GM12878 (cell line): ENCODE measurements at places on chromosomes 7 and 10.

- peaks cover 5% of the 10 kb centered on the region; the same call in 1 of the 2 replicates for H3K36me3 ChIP-seq
- H3K4me3 ChIP-seq = no peak overlapping the region
- DNase-seq = no peak
- no peaks in the 10 kb centered on the region for H3K27me3 ChIP-seq
These were observed 55.8 kb downstream of the FAM53B start for GRCh38 chr10:124688386-124688785.

- H3K36me3 ChIP-seq = no peaks in the 10 kb centered on the region
- DNase-seq = no peak
- H3K4me1 ChIP-seq = no peaks in the 10 kb centered on the region
- no peak overlapping the region for H3K4me3 ChIP-seq
- H3K27me3 ChIP-seq = no peaks in the 10 kb centered on the region
These were observed 137.6 kb downstream of the ADAM12 start for GRCh38 chr10:126250527-126251310.

DNA sequence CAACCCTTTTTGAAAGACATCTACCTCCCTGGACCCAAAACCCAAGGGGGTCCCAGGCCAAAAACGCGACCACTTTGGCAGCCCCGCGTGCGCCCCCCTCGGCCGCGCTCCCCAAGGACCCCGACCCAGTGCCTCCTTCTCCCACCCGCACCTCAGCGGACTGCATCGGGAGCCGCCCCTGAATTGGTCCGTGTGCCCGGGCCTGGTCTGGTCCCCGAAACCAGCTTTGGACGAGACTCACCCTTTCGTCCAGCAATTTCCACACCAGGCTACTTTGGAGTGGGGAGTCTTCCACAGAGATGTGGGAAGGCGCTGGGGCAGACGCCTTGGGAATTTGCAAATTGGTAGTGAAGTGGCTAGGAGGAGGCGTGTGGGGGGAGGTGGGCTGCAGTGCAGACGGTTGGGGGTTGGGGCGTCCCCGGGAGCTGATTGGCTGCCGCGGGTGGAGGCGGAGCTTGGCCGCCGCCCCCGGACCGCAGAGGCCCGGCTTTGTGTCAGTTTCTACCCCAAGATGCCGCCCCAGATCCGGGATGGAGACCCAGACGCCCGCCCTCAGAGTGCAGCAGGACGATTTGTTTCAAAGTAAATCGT is 16.9 kb downstream of the TCAF1 start:
- peak overlapping the region; percentile 53; the same call in 1 of the 2 replicates for H3K4me3 ChIP-seq
- no peak for DNase-seq
- peaks cover 6% of the 10 kb centered on the region; the same call in 1 of the 2 replicates for H3K4me1 ChIP-seq
- no peaks in the 10 kb centered on the region for H3K36me3 ChIP-seq

- no peak overlapping the region for H3K27ac ChIP-seq
- H3K4me1 ChIP-seq = no peaks in the 10 kb centered on the region
- H3K4me3 ChIP-seq = no peak overlapping the region
These were observed 29.7 kb downstream of the HTRA1 start for GRCh38 chr10:122490786-122491680.

DNA sequence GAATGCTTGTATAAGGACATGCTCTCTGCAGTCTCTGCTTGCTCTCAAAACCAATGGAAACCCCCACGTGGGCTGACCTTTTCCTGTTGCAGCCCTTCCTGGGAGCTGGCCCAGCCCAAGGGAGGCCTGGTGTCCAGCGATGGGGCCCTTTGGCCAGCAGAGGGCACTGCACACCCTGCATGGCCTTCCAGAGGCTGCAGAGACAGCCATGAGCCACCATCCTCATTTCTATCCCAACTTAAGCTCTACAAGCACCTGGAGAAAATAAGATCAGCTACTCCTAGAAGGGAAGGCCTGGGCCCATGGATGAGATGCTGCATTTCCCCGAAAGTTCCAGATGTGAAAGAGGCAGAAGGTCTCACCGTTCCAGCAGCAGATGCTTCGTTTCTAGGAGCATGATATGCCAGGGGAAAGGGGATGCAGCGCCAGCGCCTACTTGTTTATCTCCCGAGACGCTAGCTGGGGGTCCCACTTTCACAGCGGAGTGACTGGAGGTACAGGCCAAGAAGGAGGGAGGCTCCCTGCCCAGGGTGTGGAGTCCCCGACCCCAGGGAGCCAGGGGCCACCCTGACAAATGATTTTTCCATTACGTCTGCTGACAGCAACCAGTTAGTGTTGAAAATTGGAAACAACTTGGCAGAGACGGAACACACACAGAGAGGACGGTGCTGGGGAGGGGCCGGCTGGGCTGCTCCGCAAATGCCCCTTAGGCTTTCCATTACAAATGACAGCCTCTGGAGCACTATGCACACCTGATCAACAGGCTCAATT is 106.4 kb downstream of the ZRANB1 start:
- H3K27me3 ChIP-seq = peaks cover 7% of the 10 kb centered on the region; the same call in 1 of the 2 replicates
- H3K4me1 ChIP-seq = no peaks in the 10 kb centered on the region
